ENCODE measurements at places on chromosomes 7 and 10.

DNA sequence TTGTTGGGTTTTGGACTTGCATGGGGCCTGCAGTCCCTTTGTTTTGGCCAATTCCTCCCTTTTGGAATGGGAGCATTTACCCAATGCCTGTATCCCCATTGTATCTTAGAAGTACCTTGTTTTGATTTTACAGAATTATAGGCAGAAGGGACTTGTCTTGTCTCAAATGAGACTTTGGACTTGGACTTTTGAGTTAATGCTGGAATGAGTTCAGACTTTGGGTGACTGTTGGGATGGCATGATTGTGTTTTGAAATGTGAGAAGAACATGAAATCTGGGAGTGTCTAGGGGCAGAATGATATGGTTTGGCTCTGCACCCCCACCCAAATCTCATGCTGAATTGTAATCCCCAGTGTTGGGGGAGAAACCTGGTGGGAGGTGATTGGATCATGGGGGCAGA, 76.8 kb upstream of the MKI67 start:
- no peak for DNase-seq

- no peak for DNase-seq
Observed at GRCh38 chr7:126378642-126379041, 874.1 kb downstream of the GRM8 start.

- peak; percentile 8 for DNase-seq
Observed at GRCh38 chr10:96863922-96864543, 31.9 kb downstream of the LCOR start.

- no peak for DNase-seq
Observed at GRCh38 chr7:102170393-102170970, 116.2 kb upstream of the SH2B2 start.

DNA sequence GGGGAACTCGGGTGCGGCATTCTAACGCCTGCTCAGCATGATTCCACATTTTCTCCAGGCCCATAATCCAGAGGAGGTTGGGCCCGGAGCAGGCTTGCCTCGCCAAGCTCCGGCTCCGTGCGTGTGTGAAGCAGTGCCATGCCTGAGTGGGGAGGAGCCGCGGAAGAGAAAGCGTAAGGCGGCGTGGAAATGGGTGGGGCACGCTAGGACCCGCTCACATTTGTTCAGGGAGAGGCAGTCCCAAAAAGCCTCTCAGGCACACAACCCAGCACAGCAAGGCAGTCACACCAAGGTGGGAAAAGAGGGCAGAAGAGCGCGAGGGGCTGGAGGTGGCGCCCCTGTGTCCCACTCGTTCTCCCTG, 695 bp upstream of the VDAC2 start:
- peak; percentile 84 for DNase-seq

GRCh38 chr7:132680590-132680989, 104.3 kb upstream of the PLXNA4 start:
- DNase-seq = no peak

- no peak for DNase-seq
Observed at GRCh38 chr7:32477649-32477980, 12.6 kb downstream of the LSM5 start.

- peak; percentile 57 for DNase-seq
Observed at GRCh38 chr10:93080350-93081046, 6.8 kb downstream of the CYP26A1 start.

DNA sequence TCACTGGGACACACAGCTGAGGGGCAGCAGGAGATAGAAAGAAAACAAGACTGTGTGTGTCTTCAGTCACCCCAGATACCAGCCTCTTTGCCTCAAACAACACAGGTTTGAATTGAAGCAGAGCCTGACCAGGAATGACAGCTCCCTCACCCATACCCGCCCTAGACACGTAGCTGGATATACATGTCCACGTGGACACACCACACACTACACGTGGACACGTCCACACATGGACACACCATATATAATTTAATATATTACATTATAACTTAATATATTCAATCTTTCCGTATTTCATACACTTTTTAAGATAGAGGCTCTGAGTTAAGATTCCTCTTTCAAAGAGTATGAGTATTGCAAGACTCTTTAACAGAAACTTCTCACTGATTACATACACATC, 11.3 kb downstream of the GDF2 start:
- no peak for DNase-seq

DNA sequence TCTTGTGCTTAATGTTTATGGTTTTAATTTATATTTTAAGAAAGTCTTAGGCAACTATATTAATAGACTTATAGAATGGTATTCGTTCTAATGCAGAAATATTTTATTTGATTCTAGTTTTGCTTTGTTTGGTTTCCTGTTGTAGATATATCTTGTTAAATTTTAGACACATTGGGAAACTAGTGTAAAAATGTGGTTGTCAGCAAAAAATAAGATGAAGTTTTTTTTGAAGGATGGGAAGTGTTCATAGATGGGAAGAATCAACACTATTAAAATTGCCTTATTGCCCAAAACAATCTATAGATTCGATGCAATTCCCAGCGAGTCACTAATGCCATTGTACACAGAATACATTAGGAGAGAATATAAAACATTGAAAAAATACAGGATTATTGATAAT, 278.9 kb downstream of the ZWINT start:
- DNase-seq = no peak

DNA sequence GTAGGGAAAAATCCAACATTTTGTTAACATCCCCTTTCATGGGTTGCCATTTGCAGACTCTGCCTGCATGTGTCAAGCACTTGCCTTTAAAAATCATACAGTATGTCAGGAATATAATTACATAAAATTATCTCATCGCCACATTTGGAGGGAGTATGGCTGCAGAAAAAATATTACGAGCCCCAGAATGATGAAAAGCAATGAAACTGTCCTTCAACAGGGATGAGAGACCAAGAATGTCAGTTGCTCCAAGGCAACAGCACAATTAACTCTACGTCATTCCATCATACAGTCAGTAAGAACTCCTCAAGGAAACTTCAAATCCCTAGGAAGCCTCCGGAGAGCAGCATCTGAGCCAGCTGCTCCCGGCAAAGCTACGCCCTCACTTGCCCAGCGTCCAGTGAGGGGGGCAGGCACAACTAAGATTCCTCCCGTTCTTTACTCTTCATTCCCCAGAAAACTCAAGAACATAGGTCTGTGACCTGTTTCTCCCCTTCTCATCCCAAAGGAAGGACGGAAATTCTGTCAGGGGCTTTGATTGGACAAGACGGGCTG, 132.9 kb downstream of the ANLN start:
- DNase-seq = no peak

DNA sequence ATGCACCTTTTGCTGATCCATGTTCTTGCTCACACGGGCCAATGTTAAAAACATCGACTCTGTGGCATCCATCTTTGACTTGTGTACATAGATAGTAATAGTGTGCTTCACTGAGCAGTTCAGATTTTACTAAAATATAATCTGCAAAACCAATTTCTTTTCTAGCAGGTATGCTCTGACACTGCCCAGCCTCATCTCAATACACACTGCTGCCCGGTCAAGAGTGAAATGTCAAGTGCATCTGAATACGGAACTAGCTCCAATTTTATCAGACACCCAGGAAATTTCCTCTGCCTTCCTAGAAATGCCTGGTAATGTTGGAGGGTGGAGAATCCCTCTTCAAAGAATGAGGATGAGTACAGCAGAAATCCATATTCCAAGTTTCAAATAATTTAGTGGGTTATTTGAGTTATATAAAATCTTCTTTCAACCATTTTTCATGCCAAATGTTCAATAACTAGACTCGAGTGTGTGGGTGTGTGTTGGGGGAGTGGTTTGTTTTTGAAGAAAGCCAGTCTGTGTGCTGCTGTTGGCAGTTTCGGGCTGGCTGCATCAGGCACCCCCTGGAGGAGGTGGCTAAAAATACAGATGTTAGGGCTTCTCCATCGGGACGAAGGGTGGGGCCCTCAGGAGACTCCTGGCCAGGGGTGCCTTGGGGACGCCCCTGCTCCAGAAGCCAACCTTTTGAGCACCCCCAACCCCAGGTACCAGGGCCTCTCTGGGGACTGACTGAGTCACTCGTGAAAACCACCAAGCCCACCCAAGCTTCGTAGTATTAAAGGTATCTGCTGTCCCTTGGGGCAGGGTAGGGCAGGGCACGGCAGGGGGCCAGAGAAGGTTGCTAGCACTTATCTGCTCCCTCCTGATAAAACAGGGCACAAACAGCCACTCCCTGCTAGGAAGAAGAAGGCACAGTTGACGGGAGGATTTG, 15.4 kb downstream of the CTBP2 start:
- no peak for DNase-seq

- DNase-seq = no peak
Observed at GRCh38 chr7:142811154-142811737, 40.5 kb downstream of the PRSS2 start.

DNA sequence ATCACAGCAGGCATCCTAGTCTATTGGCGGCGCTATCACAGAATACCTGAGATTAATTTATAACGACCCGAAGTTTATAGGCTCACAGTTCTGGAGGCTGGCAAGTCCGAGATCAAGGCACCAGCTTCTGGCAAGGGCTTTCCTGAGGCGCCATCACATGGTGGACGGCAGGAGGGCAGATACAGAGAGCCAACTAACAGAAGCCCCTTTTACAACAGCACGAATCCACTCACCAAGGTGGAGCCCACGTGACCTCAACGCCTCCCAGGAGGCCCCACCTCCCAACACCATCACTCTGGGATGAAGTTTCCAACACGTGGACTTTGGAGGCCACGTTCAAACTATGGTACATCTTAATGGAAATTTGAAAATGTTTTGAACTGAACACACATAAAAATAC, 255.3 kb downstream of the ELFN1 start:
- DNase-seq = no peak

DNA sequence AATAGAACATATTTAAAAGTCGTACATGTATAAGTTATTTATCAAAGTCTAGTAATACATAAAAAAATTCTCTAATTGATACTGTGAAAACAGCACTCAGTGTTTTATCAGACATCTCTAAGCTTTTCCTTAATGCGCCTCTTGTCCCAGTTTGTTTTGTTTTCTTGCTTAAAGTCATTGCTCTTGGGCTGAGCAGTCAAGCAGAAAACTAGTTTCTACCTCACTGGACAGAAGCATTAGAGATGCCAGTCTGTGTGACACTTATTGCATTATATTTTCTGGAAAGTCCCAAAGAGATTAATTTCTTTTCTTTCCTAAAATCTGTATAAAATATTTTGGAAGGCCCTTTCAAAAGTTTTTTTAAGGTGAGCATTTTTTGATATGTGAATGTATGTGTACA, 236.2 kb downstream of the PCLO start:
- no peak for DNase-seq

GRCh38 chr7:11911900-11912299, 79.9 kb upstream of the THSD7A start:
- DNase-seq = no peak

DNA sequence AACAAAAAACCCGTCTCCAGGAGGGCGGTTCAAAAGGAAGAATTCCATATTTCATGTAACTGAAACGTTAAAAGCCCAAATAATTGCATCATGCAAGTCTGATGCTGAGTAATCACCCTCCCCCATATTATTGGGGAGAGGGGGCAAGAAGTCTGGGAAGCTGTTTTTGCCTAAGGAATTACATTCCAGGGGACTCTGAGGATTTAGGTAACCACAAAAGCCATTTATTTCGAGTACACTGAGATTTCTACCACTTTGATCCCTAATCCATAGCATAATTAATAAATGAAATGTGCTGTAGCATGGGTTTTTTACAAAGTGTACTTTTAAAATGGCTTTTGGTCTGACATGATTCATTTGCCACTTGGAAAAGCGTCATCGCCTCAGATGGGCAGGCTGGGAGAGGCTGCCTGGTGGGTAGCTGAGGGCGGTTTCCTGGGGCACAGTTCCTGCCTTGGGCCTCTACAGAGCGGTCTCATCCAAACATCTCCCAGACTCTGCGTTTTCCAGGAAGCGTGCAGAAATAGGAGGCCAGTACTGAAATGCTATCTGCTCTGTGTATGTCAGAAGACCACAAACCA, 106.5 kb downstream of the TCF7L2 start:
- no peak for DNase-seq

DNA sequence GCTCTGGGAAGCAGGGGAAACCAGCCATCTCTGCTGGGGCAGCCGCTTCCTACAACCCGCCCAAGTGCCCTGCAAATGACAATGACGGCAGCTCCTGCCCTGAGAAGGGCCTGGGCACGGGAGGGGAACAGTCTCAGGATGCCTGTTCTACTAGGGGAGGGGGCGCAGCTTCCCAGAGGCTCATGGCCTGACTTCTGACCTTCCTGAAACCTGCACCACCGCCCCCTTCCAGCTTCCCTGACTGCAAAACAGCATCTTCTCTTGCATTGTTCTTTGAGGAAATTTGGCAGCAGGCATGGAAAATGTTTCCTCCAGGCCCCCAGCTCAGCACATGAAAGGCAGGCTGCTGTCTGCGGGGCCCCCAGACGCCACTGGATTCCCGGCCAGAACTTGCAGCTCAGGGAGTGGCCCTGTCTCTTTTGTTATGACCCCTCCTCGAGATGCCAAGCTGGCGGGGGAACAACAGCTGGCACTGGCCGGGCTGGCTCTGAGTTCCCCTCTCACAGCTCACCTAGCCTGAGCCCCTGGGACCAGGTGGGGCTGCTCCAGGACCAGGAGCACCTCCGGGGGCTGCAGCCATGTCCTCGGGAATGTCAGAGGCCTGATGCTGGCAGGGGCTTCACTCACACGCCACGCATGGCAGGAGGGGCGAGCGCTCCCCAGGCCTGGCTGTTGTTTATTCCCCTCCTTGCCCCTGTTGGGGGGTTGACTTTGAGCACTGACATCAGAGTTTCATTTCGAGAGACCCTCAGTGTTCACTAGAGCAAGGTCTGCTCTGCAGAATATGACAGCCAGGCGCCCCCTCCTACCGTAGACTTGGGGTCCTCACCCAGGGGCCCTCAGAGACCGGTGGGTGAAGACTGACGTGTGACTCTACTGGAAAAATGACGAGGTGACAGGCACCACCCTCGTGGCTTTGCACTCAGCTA, 62.7 kb downstream of the CALML3 start:
- peak; percentile 76 for DNase-seq

GRCh38 chr7:54360075-54360840, 181.9 kb upstream of the VSTM2A start:
- no peak for DNase-seq

DNA sequence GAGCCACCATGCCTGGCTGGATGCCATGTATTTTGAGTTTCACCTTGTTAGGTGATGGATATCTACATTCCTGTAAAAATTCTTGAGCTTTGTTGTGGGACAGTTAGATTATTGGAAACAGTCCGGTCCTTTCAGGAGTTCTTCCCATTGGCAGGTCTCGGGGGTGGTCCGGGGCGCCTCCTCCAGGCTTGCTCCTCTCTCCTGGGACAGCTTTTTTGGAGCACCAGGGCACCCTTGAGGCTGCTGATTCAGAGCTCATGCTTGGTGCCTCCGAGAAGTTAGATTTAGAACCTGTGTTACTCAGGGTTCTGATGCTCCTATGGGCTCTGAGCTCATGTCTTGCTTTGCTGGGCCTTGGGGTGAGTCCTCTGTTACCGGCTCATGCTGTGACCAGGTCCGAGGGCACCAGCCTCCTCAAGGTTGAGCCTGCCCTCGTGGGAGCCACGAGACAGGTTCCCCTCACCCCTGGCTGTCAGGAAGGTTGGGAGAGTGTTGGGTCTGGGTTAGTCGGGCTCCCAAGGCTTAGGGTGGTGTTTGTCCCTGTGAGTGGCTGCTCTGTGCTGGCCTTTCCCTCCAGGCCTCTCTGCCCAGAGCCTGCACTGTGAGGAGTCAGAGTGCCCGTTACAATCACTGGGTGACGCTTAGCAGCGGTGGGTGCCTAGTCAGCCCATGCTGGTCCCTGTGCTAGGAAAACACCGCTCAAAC, 6.0 kb downstream of the SPRN start:
- DNase-seq = no peak

- DNase-seq = no peak
Observed at GRCh38 chr7:1843271-1843861, 173.3 kb downstream of the ELFN1 start.

- DNase-seq = no peak
Observed at GRCh38 chr10:48452879-48453412, 146.5 kb downstream of the MAPK8 start.

- DNase-seq = no peak
Observed at GRCh38 chr7:50729962-50730361, 52.7 kb downstream of the GRB10 start.
